ENCODE measurements at places on chromosomes 3 and 15.

- DNase-seq: no peak
These were observed 282.9 kb upstream of the ZPLD1 start for GRCh38 chr3:102151935-102152334.

DNA sequence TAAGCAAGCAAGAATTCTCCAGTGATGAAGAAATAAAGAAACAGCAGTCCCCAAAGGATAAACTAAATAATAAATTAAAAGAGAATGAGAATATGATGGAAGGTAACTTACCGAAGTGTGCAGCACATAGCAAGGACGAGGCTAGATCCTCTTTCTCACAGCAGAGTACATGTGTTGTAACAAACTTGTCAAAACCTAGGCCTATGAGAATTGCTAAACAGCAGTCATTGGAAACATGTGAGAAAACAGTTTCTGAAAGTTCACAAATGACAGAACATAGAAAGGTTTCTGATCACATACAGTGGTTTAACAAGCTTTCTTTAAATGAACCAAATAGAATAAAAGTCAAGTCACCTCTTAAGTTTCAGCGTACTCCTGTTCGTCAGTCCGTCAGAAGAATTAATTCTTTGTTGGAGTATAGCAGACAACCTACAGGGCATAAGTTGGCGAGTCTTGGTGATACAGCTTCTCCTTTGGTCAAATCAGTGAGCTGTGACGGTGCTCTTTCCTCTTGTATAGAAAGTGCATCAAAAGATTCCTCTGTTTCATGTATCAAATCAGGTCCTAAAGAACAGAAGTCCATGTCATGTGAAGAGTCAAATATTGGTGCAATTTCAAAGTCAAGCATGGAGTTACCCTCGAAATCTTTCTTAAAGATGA lies 4.5 kb upstream of the SCG5 start:
- no peak for DNase-seq

DNA sequence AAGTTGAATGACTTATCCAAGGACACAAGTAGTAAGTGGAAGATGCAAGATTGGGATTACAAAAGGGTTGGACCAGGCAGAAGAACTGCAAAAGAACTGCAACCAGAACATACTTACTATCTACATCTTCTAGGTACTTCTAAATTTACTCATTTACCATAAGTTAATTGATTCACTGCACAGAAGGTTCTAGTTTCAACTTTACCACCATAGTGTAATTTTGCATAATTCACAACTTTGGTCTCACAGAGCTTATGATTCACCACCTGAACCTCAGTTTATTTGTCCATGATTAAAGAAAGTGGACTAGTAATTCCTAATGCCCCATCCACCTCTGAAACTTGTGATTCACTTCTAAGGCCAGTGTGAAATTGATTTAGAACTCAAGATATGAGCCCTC lies 236.8 kb upstream of the UBE2E2 start:
- no peak for DNase-seq

DNA sequence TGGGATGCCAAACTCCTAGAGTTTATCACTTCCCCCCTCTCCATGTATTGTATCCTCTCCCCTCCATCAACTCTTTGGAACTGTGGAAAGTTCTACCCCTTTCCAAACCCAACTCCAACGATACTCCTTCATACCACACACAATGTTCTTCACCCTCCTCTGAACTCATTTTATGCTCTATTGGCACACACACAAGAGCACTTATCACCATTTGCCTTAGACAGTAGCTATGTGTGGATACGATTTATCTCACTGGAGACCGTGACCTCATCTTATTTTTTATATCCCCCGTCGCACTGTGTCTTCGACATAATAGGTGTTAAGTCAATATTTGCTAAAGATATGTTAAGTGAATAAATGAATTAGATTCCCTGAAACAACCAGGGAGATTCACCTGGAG lies 316.5 kb upstream of the PROK2 start:
- DNase-seq: no peak

DNA sequence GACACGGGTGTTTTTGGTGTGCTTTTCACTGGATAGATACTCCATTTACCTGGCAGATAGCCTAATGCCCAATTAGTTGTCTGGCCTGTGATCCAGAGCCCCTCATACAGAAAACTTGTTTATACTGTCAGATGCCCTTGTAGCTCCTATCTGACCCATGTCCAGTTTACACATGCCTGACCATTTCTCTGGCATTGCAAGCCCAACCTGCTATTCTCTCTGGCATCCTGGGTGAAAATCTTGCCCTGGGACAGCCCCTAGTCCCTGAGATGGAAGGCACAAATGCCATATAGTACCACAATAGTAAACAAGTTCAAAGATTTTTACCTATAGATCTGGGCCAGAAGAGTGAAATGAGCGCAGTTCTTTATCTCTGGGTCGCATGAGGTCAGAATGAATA lies 212.6 kb downstream of the ZBBX start:
- no peak for DNase-seq

- DNase-seq: no peak
These were observed 157.9 kb downstream of the FOXP1 start for GRCh38 chr3:71425491-71426071.

GRCh38 chr3:65168547-65168946 lies 480.7 kb upstream of the ADAMTS9 start:
- no peak for DNase-seq

DNA sequence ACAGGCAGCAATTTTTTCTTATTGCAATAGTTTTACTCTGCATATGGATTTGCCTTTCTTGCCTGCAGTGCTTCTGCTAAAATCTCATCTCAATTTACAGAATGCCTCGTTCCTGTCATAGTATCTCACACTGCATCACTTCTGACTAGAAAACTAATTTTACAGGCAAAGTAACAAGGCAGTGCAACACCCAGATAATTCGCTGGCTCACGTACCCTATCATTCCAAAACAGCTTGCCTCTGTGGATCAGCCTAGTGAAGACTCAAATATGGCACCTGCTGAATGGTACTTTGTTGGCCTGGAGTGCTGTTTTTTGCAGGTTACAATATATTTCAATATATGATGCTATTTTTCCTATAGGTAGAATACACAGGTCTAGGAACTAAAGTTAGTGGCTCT lies 5.3 kb downstream of the EIF5A2 start:
- no peak for DNase-seq

- DNase-seq: no peak
These were observed 340.3 kb upstream of the RBMS3 start for GRCh38 chr3:28940530-28940929.

DNA sequence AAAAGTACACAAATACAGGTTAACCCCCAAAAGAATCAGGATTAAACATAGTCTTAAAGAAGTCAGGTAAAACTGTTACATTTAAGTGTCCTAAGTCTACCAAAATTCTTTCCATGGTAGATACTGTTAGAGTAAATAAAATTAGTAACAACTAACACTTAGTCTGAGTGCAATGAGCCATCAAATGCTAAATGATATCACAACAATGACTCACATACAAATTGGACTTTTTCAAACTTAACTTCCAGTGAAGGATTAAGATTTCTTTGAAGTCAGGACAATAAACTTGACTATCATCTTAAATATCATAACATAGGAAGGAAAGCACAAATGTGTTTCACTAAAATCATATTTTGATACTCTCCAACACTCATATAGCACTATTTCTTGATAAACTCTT lies 43.9 kb downstream of the ZNF148 start:
- DNase-seq: no peak

DNA sequence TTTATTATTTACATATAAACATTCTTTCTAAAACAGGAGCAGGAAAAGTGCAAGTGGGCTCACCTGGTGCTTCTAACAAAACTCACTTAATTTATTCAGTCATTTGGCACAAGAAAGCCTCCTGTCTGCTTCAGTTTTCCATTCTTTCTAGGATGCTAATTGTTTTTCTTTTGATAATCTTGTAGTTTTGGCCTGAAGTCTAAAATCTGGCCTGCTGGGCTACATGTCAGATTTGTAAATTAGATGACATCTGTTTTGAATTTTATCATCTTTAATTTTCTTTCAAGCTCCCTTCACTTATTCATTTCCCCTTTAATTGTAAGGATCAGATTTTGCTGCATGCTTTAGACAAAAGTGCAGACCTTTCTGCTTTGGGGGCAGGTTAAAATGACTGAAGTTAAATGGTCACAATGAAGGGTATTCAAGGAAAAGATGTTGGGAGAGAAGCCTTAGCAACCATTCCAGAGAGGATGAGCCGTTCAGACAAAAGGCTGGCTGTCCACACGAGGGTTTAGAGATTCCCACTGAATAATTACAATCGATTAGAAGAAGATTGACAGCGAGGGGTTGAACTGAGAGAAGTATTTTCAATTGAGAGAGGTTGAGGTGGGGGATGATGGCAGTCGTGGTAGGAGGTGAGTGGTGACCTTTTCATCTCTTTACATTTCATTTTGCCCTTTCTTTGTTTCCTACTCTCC lies 59.9 kb upstream of the PTX3 start:
- DNase-seq: no peak

DNA sequence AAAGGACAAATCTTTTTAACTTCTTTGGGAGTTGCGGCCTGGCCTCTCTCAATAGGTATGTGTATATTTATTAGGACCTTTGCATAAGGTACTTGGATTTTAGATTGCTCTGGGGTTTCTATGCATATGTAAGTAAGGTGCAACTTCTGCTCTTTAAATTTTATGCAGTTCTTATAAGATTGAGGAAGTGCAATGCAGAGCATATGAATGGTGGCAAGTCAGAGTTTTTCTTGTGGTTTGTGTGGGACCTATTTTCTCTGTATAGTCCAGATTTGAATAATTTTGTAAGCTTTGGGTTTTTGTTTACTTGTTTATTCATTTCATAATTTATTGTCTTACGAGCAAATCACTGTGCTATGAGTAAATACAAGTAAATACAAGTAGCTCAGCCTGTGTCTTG lies 101.5 kb downstream of the ATG7 start:
- no peak for DNase-seq

DNA sequence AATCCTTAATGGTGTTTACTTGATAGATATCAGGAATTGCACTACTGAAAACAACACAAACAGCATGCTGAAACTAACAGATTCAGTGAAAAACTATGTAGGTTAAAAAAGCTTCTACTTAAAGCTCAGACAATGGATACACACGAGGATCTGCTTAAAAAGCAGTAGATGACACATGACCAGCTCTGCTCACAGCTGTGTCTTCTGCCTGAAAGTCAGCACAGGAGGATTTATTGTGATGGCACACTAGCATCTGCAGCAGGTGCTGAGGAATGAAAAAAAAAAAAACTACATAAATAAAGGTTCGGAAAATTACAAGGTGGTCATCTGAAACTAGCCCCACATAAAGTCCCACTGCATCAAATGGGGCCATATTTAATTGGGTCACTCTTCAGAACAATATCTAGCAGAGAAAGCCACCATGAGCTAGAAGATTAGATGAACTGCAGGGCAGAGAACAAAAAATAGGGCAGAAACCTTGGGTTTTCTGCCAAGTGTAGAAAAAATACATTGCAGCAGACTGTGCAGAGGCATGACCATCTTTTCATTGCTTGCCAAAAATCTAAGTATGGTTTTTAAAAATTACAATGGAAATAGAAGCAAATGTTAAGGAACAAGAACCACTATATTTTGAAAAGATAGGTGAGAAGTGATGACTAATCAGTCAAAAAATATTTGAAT lies 13.2 kb upstream of the GOLM2 start:
- no peak for DNase-seq

DNA sequence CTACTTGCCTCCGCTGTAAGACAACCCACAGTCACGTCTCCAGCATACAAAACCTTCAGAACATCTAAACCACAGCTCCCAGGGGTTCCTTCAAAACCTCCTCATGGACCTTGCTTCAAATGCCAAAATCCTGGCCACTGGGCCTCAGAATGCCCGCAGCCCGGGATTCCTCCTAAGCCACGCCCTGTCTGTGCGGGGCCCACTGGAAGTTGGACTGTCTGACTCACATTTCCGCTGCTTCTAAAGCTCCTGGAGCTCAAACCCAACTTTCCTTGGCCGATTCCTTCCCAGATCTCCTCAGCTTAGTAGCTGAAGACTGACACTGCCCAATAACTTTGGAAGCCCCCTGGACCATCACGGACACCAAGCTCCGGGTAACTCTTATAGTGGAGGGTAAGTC lies 17.9 kb upstream of the OR5H6 start:
- DNase-seq: no peak

- DNase-seq: no peak
These were observed 88.0 kb downstream of the CYP19A1 start for GRCh38 chr15:51250217-51251011.

DNA sequence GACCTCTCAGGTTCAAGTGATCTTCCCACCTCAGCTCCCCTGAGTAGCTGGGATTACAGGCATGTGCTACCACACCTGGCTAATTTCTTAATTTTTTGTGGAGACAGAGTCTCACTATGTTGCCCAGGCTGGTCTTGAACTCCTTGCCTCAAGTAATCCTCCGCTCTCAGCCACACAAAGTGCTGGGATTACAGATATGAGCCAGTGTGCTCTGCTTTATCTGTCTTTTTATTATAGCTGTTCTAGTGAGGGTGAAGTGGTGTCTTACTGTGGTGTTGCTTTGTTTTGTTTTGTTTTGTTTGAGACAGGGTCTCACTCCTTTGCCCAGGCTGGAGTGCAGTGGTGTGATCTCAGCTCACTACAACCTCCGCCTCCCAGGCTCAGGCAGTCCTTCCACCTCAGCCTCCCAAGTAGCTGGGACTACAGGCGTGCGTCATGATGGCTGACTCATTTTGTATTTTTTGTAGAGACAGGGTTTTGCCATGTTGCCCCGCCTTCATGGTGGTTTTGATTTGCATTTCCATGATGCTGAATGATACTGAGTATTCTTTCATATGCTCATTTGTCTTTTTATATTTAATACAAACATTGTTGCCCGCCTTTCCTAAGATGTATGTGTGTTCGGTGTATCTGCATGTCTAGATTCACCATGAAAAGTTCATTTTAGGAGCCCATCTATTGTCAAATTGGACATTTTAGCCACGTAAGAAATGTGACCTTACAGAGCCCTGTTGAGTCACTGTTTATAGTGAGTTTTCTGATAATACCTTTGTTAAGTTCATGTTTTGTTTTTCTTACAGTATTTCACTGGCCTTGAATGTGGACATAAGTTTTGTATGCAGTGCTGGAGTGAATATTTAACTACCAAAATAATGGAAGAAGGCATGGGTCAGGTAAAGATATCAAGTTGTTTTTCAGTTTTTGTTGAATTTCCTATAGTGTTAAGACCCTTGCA lies 80.6 kb downstream of the ARIH1 start:
- DNase-seq: peak; percentile 52

- DNase-seq: no peak
These were observed 72.2 kb downstream of the KLHL25 start for GRCh38 chr15:85722374-85723152.

DNA sequence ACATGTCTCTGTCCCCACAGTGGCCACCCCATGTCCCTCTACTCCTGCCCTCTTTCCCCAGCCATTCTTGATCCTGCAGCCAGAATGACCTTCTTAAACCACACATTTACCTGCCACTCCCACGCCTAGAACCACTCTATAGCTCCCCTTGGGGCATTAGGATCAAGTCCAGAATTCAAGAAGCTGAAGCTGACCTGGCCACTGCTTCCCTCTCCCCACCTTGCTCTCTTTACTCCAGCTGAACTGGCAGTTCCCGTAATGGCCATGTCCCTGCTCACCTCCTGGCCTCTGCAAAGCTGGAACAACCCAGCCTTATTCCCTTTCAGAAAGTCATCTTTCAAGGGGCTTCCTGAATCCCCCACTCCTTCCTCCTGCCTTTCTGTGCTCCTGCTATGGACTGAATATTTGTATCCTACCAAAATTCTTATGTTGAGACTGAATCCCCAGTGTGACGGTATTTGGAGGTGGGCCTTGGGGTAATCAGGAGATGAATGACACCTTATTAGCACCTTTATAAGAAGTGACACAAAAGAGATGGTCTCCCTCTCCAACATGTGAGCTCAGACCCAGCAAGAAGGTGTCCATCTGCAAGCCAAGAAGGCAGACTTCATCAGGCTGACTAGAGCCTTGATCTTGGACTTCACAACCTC lies 3.8 kb downstream of the CSRNP1 start:
- DNase-seq: no peak

GRCh38 chr15:90051874-90052273 lies 50.4 kb downstream of the IDH2 start:
- no peak for DNase-seq

Data from activated T-cell treated with anti-CD3 and anti-CD28 coated beads, Interleukin-2, amount 50 U/mL, for 48 hours (primary cell).